ENCODE measurements at places on chromosomes 3 and 15.

DNA sequence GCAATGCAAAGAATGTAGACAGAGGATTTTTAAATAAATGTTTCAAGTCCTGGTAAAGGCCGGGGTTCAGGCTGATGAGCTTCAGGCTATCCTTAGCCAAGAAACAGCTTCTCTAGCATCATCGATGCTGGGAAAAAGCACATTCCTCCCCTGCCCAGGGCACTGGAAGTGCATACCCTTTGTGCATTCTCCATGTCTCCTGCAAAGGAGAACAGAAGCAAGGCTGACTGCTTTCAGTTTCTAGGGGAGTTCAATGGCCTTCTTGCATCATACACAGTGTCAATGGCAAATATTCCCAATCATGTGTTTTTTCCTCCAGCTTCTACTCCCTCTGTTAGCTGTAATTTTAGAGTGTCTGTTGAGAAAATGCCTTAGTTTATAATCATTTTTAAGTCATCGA, 59.9 kb downstream of the GPR176 start:
- DNase-seq = no peak

- no peak for DNase-seq
Measured at GRCh38 chr3:154095832-154096421, 25.3 kb upstream of the ARHGEF26 start.

DNA sequence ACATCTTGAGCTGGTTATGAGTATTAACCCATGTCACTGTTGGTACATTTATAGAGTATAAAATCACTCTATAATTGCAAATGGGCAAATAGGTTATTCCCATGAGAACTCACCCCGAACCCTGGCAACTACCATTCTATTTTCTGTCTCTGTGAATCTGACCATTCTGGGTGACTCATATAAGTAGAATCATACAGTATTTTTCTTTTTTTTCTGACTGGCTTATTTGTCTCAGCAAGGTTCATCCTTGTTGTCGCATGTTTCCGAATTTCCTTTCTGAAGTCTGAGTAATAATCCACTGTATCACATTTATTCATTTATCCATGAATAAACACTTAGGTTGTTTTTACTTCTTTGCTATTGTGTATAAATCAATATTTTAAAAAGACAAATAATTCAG, 59.9 kb upstream of the CHRM5 start:
- DNase-seq = no peak

GRCh38 chr3:136749091-136749490, 3.1 kb downstream of the STAG1 start:
- DNase-seq = no peak

GRCh38 chr3:42451116-42451515, 40.7 kb upstream of the LYZL4 start:
- DNase-seq = no peak

- DNase-seq = no peak
Measured at GRCh38 chr3:99253963-99254355, 352.5 kb upstream of the DCBLD2 start.

- no peak for DNase-seq
Measured at GRCh38 chr3:69142797-69143454, 20.5 kb upstream of the LMOD3 start.

All from neural crest cell (in vitro differentiated cells).